ENCODE measurements at places on chromosomes 4 and X. TPM values are rescaled to one million over a fixed set of nuclear protein-coding genes. Genes with fewer than 3 reads are reported as not detected.

Gene PHOX2B
- not detected for polyA plus RNA-seq

GRCh38 chr4:109658871-109659410 lies 44.3 kb downstream of the CASP6 start:
- peaks cover 43% of the 10 kb centered on the region for H3K36me3 ChIP-seq
- no peak overlapping the region for H3K27ac ChIP-seq
- H3K4me1 ChIP-seq = peaks cover 5% of the 10 kb centered on the region
- H3K4me3 ChIP-seq = no peak overlapping the region

Gene CT83
- polyA plus RNA-seq = not detected

DNA sequence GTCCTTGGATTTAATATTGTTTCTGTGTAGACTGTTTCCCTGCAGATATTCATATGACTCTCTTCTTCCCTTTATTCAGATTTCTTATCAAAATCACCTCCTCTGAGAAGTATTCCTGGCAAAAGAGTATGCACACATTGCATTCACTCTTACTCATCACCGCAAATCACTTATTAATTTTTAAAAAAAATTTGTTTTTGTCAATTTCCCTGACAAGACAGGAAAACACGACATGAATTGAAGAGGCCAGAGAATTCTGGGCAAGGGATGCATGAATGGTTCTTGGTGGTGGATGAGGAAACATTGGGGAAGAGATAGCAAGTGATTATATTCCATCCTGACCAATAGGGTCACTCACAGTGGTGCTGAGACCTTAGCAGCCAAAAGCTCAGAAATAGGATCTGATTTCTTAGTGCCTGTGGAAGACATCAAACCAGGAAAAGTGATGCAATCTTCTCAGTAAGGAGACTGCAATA lies 522.5 kb upstream of the AGA start:
- no peaks in the 10 kb centered on the region for H3K36me3 ChIP-seq
- H3K4me1 ChIP-seq = no peaks in the 10 kb centered on the region
- H3K27ac ChIP-seq = no peak overlapping the region
- no peak for DNase-seq

- H3K4me1 ChIP-seq = no peaks in the 10 kb centered on the region
- H3K27ac ChIP-seq = no peak overlapping the region
- H3K27me3 ChIP-seq = no peaks in the 10 kb centered on the region
- H3K4me3 ChIP-seq = no peak overlapping the region
- no peak for DNase-seq
Observed at GRCh38 chrX:10648614-10649013, 28.2 kb upstream of the MID1 start.

Gene DHX15
- 38.0 TPM for polyA plus RNA-seq

GRCh38 chr4:139912445-139912844 lies 241.5 kb downstream of the MAML3 start:
- no peaks in the 10 kb centered on the region for H3K4me1 ChIP-seq
- H3K27ac ChIP-seq = no peak overlapping the region
- no peaks in the 10 kb centered on the region for H3K36me3 ChIP-seq
- H3K27me3 ChIP-seq = no peaks in the 10 kb centered on the region
- no peak for DNase-seq
